ENCODE measurements at places on chromosomes 5 and 9.
A peak's percentile ranks its signal among the peaks of the same experiment; 100 is the strongest.

GRCh38 chr5:165360366-165360765 is 1854.9 kb downstream of the MAT2B start:
- no peak for DNase-seq

DNA sequence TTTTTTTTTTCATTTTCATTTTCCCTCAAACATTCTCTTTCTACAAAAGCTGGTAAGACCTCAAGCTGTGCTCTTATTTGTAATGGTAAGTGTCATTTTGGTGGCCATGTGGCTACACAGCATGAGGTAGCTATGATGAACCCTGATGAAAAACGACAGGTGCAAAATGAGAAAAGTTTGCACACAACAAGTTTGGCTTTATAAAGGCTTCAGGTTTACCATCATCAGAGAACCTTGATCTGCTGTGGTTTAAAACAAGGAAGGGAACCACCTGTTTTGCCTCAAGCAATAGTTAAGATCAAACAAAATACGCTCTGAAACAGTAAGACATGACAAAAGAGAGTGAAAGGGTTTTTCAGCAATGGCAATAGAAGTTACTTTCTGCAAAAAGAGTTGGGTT is 1124.6 kb upstream of the ACO1 start:
- DNase-seq: peak; percentile 8

- DNase-seq: no peak
Measured at GRCh38 chr9:37413311-37413710, 9.2 kb upstream of the GRHPR start.

- DNase-seq: no peak
Measured at GRCh38 chr5:74040065-74040551, 414.1 kb downstream of the ARHGEF28 start.

- DNase-seq: no peak
Measured at GRCh38 chr5:164098531-164098930, 593.1 kb downstream of the MAT2B start.

GRCh38 chr9:121718084-121718483 is 66.7 kb downstream of the DAB2IP start:
- peak; percentile 75 for DNase-seq

- no peak for DNase-seq
Measured at GRCh38 chr9:95120781-95121370, 196.6 kb downstream of the FANCC start.

GRCh38 chr9:120740132-120740531 is 25.9 kb upstream of the MEGF9 start:
- DNase-seq: no peak

- DNase-seq: no peak
Measured at GRCh38 chr5:163612358-163613149, 107.1 kb downstream of the MAT2B start.

GRCh38 chr9:82299870-82300269 is 311.3 kb downstream of the SPATA31D1 start:
- no peak for DNase-seq

DNA sequence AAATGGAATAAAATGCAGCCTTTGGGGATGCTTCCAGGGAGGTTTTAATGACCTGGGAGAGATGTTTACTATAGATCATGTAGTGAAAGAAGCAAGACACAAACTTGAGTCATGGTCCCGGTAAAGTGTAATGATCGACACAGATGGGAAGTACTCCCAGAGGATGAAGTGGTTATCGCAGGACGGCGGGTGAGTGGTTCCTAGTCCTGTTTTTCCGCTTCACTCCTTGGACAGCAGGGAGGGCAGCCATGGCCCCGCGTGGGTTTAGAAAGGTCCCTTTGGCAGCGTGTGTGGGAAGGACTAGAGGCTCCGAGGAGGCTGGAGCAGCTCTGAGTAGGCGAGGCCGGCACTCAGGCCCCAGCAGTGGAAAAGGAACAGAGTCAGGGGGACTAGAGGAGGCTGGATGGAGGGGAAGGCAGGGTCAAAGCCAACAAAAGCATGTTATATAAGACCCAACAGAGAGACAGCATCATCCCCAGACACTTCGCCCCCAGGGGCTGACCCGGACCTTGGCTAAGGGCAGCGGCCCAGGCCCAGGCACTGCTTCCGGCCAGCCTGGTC is 49.2 kb upstream of the STXBP1 start:
- peak; percentile 41 for DNase-seq

DNA sequence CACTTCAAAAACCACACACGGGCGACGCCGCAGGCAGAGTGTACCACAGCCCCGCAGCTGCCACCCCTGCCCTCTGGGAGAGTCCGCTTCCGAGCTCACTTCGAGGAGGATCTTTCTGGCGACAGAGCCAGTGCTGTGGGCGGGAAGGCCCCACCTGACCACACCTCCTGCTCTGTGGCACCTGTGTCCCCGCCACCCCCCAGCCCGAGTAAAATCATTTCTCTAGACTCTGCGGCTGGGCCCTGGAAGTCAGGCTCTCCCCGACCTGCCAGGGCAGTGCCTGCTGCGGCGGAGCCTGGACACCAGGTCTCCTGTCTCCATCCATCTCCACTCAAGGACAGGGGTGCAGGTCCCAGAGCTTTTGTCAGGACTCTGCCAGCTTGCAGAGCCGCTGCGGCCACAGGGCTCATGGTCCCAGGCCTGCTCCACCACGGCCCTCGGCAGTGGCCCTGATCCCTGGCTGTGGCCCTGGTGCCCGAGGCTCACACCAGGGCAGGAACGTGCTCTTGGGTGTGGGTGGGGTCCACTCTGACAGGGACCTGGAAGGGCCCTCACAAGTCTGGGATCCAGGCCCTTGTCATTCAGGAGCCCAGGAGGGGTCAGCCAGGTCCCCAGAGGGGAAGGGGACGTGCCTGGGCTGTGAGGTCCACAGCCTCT is 20.9 kb upstream of the CAMSAP1 start:
- DNase-seq: no peak

GRCh38 chr9:74742191-74742790 is 145.4 kb downstream of the TRPM6 start:
- no peak for DNase-seq

All from ELF-1 (cell line).